ENCODE measurements at places on chromosomes 16 and 17. TPM values are rescaled to one million over a fixed set of nuclear protein-coding genes. Genes with fewer than 3 reads are reported as not detected.

DNA sequence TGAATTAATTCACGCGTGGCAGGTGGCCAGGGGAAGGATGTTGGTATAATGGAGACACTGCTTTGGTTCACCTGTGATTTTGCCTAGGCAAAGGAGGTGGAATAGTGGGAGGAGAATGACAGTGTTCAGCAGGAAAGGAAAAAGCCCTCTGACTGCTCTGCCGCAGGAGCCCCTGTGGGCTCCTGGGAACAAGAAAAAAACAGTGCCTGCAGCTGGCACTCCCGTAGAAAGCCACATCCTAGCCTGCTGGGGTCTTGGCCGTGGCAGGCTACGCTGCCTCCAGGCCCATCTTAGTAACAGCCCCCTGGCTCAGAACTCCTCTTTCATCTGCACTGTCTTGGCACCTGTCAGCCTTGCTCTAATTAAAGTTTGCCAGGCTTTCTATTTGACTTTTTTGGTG, 20.6 kb downstream of the ADORA2B start:
- DNase-seq: no peak

- no peak for DNase-seq
Measured at GRCh38 chr16:84460406-84461028, 43.9 kb downstream of the MEAK7 start.

GRCh38 chr17:15931394-15931793, 13.5 kb upstream of the ADORA2B start:
- DNase-seq: no peak

DNA sequence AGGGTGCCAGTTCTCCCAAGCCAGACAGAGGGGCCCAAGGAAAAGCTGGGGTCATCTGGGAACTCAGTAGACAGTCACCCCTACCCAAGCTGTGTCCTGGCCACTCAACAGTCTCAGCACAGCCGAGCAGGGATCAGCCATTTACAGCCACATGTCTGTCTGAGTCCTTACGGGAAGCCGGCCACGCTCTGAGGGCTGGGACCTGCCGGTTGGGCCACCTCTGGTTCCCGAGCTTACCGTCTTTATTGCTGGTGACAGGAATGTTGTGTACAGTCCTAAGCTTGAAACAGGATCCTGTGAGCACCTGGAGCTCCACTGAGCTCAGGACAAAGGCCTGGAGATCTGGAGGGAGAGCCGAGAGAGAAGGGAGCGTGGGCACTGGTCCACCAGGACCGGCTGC, 59.8 kb downstream of the TIMM22 start:
- DNase-seq: peak; percentile 43

GRCh38 chr17:63697341-63698286, 2.3 kb downstream of the LIMD2 start:
- DNase-seq: peak; percentile 90

GRCh38 chr16:74556375-74556922, 50.5 kb downstream of the GLG1 start:
- no peak for DNase-seq

GRCh38 chr16:58456193-58456592, 43.8 kb upstream of the NDRG4 start:
- DNase-seq: no peak

GRCh38 chr17:15291674-15292361, 26.7 kb upstream of the PMP22 start:
- no peak for DNase-seq

DNA sequence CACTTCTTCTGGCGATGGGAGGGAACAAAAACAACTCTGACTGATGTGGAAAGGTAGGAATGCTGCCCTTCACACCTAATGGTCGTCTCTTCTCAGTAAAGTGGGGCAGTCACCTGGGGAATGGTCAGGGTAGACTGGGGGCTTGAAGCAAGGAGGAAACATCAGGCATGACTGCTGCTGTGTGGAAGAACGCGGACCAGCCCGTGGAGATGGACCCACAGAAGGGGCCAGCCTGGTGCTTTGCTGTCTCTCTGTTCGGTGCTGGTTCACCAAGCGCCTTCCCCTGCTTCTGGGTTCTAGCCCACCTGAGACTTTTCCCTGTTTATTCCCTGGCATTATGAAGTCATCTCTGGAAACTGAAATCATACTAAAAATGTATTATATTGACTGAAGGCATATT, 96.2 kb upstream of the DNAH17 start:
- DNase-seq: no peak

- no peak for DNase-seq
Measured at GRCh38 chr17:81656835-81657234, 493 bp upstream of the PDE6G start.

GRCh38 chr17:31499771-31500554, 108.5 kb downstream of the RAB11FIP4 start:
- no peak for DNase-seq

GRCh38 chr17:45325810-45326209, 9.0 kb upstream of the MAP3K14 start:
- DNase-seq: peak; percentile 13

- DNase-seq: no peak
Measured at GRCh38 chr17:2266045-2266864, 37.3 kb downstream of the SMG6 start.

GRCh38 chr17:48589831-48590606, at the start of gene HOXB3:
Gene HOXB3 (minus strand): TSS chr17:48590241. CDS start chr17:48552474, 37,767 bp downstream.
- DNase-seq: peak; percentile 55

GRCh38 chr17:41383690-41384089, 1.6 kb upstream of the KRT34 start:
- no peak for DNase-seq

- DNase-seq: peak; percentile 73
Measured at GRCh38 chr17:74981979-74982662, 5.3 kb upstream of the CDR2L start.

GRCh38 chr17:36148559-36149295, 27.7 kb downstream of the TBC1D3B start:
- peak; percentile 91 for DNase-seq

DNA sequence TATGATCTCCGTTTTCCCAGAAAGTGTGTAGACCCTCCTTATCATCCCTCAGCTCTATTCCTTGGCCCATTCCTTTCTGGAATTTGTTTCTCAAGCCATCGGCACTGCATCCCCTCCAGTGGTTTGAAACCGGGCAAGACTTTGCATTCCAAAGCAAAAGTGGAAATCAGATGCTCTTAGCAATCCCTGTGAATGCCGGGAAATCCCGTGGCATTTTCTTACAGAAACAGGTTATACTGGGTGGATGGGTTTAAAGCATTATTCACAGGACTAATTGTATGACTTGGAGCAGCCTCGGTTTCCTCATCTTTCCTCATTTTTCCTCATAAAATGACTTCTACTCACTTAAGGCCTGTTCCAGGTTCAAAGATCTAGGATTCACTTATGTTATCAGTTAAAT, 52.0 kb downstream of the MAP2K6 start:
- no peak for DNase-seq

GRCh38 chr16:71423865-71424264, 18.0 kb downstream of the TLE7 start:
- no peak for DNase-seq

GRCh38 chr16:60073376-60073775, 1339.3 kb upstream of the GOT2 start:
- DNase-seq: no peak

GRCh38 chr17:79715943-79716797, 14.6 kb upstream of the ENPP7 start:
- DNase-seq: no peak

DNA sequence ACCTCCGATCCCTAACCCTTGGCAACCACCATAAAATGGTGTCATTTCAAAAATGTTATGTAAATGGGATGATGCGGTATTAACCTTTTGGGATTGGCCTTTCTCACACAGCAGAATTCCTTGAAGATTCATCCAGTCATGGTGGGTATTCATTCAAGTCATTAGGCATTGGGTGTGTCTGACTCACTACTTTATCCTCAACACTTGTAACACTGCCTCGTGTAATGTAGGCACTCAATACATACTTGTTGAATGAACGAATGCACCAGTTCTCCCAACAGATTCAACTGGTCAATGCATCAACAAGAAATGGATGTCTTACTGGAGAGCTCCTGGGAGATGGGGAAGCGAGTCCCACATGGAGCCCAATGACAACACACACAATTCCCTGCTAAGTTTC, 21.8 kb upstream of the GAN start:
- DNase-seq: no peak

GRCh38 chr16:88803264-88803987, at the start of gene CDT1:
Gene CDT1 (plus strand): TSS chr16:88803789. CDS start chr16:88803832, 43 bp downstream.
- DNase-seq: peak; percentile 82

DNA sequence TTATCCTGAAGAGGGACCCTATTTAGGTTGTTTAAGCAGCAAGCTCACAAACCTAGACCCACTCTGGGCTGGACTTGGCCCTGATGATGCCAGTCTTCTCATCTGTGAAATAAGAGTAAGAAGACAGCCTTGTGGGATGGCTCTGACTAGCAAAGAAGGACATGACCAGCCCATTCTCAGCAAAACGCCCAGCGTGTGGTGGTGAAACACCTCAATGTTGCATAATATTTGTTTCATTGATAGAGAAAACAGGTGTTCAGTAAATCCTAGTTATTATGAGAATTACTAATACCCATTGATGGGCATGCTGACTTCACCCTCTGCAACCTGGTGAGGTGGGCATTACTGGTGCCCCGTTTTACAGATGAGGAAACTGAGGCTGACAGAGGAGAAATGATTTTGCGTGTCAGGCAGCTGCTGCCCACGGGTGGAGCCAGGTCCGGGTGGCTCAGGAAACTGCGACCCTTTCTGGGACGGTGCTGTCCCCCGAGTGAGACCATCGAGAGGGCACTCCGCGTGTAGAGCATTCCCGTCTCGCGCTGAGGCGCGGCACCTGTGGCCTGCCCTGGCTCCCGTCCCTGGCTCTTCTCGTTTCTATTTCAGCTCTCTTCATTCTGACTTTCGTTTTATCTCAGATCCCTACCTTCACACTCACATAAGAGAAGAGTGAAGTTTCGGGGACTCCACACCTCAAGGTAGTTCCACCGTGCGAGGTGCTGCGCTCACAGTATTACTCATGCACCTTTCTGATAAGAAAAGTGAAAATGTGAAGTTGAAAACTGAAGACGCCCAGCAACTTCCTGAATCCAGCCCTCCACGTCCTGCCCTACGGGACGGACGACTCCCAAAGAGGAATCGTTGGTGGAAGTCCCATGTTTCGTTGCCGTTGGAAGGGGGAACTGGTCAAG, 48.5 kb downstream of the IRF8 start:
- DNase-seq: no peak

- no peak for DNase-seq
Measured at GRCh38 chr17:72412650-72413076, 291.8 kb downstream of the SOX9 start.

GRCh38 chr17:7263801-7264078, 1.5 kb upstream of the CLDN7 start:
- DNase-seq: no peak

DNA sequence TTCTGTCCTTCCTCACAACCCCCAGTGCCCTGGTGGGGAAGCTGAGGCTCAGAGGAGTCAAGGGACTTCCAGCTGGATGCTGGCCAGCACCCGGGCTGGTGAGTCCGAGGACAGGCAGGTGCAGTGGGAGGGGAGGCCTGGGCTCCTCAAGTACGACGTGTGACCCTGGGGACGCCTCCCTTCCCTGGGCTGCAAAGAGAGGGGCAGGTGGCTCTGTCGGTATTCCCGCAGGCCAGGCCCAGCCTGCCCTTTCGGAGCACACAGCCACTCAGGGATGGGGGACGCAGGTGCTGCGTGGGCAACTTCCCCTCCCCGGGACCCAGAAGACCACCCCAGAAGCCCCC, 33.1 kb upstream of the PVALEF start:
- no peak for DNase-seq

DNA sequence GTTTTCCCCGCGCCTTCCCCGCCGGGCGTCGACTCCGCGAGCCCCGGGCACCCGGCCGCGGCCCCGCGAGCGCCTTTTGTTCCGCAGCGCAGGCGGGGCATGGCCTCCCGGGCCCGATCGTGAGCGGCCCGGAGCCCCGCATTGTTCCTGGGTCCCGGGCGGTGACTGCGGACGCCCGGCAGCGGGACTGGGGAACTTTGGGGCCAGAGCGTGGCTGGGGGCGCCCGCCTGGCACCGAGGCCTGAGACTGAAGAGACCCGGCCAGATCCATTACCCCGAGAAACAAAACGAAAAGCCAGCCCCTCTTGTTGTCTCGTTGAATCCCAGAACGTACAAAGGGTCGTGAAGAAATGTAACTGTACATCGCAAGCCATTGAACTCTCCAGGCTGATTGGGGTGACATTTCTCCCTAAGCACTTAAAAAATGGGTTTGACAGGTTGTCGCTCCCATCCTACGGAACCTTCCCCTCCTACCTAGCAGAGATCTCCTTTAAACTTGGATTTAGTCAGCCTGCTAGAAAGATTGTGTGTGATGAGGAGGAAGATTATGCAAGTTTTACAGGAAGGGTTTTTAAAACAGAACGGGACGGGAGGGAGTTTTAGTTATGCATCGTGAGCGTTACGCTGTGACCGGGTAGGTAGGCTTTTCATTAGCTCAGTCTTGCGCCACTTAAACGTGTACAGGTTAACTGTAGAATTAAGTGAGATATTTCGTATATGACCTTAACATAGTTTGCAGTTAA, 825 bp downstream of the METTL9 start:
- peak; percentile 87 for DNase-seq

DNA sequence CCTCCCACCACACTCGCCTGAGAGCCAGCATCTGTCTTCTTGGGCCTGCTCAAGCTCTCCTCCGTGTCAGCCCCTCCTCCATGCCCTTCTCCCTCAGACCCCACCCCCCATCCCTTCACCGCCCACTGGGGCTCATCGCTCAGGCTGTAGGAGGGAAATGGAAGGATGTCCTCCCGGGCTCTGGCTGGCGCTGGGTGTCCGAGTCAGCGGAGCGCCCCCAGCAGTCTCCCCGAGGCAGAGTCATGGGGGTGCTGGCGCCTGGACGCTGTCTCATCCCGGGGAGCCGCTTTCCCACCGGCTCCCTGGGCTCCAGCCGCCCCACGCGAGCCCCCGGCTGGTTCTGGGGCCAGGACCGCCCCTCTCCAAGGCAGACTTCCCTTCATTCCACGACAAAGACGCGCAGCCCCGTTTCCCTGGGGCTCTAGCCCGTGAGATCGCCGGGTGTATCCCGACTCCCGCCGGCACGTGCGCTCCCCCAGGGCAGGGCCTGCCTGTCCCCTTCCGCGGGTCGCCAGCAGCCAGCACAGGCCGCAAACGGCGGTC, 428 bp upstream of the ANTKMT start:
- peak; percentile 72 for DNase-seq

The EPOP gene
- 1.6 TPM for polyA plus RNA-seq

The NLRC3 gene
- polyA plus RNA-seq: 3.3 TPM

The RNF112 gene
- polyA plus RNA-seq: 3.7 TPM

The KCNJ16 gene
- 2.7 TPM for polyA plus RNA-seq

The RAP1GAP2 gene
- 8.5 TPM for polyA plus RNA-seq

The NOL11 gene
- 86.5 TPM for polyA plus RNA-seq

The BLTP2 gene
- polyA plus RNA-seq: 109 TPM

The SEC14L1 gene
- 82.8 TPM for polyA plus RNA-seq

Measured in left lung (tissue), 14 donors.